Caudate nucleus (tissue), 63 donors: ENCODE measurements at places on chromosomes 1 and 21.

DNA sequence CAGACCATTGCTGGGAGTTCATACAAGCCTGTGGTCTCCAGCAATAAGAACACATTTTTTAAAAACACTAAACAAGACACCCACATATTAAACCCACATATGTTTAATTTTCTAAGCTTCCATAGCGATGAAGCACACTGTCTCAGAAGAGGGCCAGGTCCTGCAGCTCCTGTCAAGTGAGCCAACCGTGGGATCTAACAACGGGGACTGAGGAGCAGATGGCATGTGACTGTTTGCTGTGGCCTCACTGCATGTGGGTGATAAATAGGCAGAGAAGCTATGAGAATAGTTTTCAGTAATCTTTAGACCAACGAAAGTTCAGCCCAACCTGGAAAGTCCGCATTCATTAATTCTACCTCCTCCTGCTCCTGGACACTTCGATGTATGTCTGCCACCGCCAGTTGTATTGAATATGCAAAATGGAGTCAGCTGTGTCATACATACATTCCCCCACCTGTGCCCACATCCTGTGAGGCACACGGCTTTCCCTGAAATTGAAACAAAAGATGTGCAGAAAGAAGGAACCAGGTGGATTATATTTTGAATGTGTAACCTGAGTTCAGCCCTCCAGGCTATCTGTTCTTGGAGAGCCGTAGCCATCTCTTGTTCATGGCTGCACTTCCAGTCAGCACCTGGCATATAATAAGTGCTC is 88.2 kb downstream of the MIS18A start:
- no peak for DNase-seq

- no peak for DNase-seq
These were observed 7.8 kb upstream of the RIPK4 start for GRCh38 chr21:41774467-41775148.

DNA sequence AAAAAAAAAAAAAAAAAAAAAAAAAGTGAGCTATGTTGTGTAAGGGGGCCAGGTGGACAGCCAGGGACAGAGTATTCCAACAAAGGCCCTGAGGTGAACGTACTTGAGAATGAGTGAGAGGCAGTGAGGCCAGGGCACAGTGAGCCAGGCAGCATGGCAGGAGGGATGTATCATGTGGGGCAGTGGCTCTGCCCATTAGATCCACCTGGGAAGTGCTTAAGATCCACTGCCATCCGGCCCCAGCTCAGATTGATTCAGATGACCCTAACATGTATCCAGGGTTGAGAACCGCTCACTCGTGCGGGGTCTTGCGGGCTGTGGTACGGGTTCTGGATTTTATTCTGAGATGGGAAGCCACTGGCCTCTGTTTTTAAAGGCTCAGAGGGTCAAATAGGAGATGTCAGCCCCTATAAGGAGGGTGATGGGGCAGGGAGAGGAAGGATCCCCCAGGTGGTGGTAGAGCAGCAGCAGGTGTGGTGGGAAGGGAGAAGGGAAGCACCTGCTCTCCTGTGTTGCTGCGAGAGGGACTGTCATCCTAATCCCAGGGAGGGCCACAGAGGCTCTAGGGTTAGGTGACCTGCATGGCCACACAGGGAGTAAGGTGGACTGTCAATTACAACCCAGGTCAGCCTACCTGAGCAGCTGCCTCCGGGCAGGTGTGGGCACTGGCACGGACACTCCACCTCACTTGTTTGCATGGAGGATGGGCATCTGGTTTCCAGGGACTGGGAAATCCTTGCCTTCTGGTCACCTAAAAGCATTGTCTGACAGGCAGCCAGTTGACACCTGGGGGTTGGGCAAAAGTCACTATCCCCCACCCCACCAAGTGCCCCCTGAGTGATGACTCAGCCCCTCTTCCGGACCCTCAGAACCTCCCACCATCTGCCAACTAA is 31.6 kb downstream of the CDK18 start:
- DNase-seq: no peak

- no peak for DNase-seq
These were observed 287.1 kb upstream of the ADGRL4 start for GRCh38 chr1:79293611-79294010.

GRCh38 chr1:16021681-16022080 is at the start of gene CLCNKA:
TSS of gene CLCNKA (plus strand) at chr1:16022036. CDS start at chr1:16022620, 584 bp downstream.
- DNase-seq: no peak

DNA sequence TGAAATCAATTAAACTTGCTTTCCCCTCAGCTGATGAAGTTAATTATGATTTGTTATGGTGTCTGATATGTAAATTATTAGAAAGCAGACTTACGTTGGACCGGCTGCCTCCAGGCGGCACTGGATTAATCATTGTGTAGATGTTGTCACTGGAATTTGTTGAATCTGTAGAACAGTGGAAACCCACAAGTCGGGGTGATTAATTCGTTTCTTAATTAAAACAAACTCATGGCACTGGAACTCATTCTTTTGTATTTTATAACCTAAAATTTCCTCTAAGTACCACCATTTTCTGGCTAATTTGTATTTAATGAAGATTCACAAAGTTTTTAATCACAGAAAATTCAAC is 39.0 kb downstream of the MRPL37 start:
- no peak for DNase-seq

DNA sequence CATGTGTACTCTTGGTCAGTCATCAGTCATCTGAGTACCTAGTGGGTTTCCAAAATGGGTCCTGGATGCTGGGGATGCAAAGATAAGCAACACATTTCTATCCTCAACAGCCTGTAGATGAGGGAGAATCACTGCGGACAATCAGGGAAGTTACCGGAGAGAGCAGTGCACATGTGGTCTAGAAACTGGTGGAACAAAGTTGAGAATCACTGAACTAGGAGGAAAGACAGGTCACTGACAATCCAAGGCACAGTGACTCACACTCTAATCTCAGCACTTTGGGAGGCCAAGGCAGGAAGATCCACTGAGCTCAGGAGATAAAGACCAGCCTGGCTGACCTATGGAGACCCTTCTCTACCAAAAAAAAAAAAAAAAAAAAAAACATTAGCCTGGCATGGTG is 31.4 kb upstream of the LGALS8 start:
- no peak for DNase-seq

DNA sequence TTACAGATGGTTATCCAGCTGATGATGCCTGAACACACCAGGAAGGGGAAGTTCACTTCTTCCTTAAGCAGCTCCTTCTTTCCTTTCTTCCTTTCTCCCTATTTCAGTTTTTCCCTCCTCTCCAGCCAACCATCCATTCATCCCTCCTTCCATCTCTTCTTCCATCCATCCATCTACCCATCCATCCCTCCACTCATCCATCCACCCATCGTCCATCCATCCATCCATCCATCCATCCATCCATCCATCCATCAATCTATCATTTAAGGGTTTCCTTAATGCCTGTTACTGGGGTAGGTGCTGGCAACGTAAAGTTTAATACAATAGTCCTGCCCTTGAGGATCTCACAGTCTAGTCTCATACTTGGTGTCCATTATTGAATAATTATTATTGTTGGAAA is 36.8 kb downstream of the C1orf21 start:
- DNase-seq: no peak

DNA sequence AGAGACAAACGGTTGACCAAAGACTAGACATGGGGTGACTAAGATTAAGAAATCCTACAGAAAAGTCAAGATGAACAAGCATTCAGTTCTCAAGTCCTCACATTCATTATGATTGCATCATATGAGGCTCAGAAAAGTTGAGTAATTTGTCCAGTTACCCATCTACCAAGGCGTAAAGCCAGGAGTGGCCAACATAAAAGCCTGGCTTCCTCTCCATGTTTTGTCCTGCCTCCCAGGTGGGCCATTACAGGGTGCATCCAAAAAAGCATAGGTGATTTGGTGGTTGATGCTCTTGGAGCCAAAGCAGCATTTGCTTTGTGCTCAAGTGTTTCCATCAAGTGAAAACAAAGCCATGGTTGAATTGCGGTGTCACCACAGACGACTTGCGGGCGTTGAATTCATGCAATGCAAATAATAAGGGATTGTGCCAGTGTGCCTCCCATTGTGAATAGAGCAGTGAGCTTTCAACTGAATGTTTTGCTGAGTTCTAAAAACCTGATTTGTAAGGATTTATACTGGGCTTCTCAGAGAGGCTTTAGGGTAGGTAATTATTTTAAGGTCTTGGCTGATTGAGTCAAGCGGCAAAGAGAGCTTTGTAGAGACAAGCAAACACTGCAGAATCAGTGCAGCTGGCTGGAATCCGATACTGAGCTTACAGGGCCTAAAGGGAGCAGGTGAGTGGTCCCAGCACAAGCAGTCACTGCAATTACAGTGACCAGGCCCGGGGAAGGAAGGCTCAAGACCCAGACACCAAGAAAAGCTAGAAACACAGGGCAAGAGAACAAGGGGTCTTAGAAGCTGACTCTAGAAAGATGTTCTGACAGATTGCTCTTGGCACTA is 54.1 kb downstream of the KCNJ15 start:
- DNase-seq: no peak

- DNase-seq: no peak
These were observed 157.5 kb downstream of the RUNX1 start for GRCh38 chr21:34891613-34891943.

DNA sequence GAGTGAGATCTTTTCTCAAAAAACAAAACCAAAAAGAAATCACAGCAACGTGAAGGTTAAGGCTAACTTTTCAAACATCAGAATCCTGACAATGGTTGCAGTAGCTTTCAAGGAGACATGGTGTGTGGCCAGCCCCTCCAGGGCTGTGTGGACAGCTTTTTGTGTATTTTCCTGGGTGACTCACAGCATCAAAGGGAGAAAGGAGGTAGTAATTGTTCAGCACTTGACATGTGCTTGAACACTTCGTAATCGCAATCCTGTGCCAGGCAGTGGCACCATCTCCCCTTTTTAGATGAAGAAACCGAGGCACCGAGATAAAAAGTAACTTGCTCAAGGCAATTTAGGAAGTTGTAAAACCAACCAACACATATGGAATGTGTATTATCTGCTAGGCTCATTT is 10.3 kb downstream of the NBL1 start:
- DNase-seq: no peak

DNA sequence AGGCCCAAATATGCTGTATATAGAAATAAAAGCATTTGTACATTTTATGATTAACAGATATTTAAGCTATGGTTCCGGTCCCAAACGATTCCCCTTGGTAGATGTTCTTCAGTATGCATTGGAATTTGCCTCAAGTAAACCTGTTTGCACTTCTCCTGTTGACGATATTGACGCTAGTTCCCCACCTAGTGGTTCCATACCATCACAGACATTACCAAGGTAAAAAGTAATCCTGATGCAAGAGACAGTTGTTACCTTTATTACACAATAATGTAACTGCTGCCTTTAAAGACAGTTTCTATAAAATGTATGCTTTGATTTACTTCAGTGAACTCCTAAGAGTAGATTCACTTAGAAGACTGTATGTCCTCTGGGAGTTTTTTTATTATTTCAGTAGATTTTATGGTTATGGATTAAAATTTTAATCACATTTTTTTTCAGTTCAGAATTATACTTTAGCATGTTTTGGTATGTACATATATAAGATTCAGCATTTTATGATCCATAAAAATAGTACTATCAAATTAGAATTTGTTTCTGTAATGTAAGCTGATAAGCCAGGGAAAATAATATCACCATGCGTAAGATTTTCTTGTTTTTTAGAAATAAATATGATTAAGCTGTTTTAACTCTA is 96.5 kb downstream of the USP25 start:
- DNase-seq: no peak

DNA sequence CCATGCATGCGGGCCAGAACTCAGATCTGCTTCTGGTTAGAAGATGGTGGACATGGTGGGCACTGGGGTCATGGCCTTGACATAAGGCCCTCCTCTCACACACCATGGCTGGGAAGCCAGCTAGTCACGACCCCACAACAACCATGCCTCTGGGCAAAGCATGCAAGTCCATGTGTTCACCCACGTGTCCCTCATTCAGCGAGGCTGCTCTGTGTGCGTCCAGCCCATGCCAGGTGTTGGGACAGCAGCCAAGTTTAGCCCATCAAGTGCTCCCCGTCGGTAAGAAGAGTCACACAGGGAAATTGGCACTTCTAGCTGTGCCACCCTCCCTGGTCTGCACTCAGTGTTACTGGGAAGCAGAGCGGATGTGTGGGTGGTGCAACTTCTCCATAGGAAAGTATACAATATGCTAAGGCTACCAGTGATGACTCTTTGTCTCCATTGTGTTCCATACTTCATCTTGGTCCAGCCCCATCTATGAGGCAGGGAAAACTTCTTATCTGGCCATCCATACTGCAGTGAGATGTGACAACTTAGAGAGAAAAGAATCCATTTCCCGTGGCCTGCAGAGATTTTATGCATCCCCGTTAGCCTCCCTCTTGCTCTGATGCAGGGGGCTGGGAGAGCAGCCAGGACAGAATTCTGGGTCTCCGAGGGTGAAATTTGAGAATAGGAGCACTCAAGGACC is 198.0 kb downstream of the GRIK3 start:
- no peak for DNase-seq

DNA sequence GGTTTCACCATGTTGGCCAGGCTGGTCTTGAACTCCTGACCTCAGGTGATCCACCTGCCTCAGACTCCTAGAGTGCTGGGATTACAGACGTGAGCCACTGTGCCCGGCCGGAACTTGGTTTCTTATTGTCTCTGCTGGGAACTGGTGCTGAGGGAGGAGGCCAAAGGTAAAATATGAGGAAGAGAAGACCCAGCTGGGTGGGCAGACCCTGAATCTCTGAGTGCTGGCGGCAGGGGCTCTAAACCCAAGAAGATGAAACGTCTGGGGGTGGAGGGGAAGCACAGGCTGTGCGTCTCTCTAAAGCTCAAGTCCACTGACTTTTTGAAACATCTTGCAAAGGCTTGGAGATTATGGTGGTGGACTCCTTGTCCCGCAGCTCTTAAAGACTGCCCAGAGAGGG is 82.0 kb upstream of the TLR5 start:
- DNase-seq: no peak

GRCh38 chr1:58830291-58830690 is 46.4 kb upstream of the JUN start:
- no peak for DNase-seq

DNA sequence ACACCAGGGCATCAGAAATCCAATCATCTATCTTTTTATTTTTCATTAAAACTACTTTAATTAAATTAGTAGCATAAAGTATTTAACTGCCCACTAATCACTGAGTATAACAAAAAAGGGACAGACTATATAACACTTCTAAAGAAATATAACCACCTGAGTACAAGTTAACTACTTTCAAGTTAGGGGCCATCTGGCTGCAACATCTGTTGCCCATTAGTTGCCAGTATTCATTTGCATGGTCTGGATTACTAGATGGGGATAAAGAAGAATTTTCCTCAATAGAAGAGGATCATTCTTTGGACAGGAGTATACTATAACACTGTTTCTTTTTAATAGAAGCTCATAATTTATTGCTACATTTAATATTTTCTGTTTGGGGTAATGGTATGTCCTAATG is 446.4 kb downstream of the AMY1C start:
- DNase-seq: no peak

GRCh38 chr1:14778541-14778897 is 180.0 kb downstream of the KAZN start:
- no peak for DNase-seq

DNA sequence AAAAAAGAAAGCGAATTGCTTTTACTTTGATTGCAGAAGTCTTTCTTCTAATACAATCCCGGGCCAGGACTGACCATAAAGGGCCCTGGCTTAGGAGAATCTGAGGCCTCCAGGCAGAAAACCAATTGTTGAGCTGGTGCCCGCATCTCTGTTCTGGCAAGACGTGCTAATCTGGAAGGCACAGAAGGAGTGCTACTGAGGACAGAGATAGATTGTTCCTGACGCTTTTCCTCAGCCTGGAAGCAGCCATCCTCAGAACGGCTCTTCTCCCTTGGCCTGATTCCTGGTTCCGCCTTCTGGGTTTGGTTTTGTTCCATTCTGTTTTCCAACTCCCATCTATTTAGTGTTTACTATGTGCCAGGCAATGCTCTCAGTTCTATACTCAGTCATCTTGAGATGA is 44.8 kb upstream of the SPOCD1 start:
- DNase-seq: no peak

- no peak for DNase-seq
These were observed 56.1 kb upstream of the SH3GLB1 start for GRCh38 chr1:86648255-86648654.
